Fibroblast of skin of scalp (primary cell): ENCODE measurements at places on chromosomes 7 and 10.
A peak's percentile ranks its signal among the peaks of the same experiment; 100 is the strongest.

- DNase-seq = peak; percentile 64
Measured at GRCh38 chr10:63464402-63465292, 1.1 kb downstream of the JMJD1C start.

DNA sequence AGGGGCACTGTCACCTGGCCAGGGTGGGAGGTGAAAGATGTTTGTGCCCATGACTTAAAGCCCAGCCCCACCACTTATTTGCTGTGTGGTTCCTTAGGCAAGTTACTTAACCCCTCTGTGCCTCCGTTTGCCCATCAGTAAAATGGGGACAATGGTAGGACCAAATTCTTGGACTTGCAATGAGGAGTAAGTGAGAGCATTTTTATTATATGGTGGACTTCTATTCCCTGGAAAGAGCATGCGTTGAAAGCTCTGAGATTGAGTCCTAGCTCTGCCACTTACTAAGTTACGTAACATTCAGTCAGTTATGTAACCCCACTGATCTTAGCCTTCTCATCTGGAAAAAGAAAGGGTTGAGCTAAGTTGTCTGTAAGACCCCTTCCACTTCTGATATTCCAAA lies 18.8 kb downstream of the VSIR start:
- DNase-seq = no peak

DNA sequence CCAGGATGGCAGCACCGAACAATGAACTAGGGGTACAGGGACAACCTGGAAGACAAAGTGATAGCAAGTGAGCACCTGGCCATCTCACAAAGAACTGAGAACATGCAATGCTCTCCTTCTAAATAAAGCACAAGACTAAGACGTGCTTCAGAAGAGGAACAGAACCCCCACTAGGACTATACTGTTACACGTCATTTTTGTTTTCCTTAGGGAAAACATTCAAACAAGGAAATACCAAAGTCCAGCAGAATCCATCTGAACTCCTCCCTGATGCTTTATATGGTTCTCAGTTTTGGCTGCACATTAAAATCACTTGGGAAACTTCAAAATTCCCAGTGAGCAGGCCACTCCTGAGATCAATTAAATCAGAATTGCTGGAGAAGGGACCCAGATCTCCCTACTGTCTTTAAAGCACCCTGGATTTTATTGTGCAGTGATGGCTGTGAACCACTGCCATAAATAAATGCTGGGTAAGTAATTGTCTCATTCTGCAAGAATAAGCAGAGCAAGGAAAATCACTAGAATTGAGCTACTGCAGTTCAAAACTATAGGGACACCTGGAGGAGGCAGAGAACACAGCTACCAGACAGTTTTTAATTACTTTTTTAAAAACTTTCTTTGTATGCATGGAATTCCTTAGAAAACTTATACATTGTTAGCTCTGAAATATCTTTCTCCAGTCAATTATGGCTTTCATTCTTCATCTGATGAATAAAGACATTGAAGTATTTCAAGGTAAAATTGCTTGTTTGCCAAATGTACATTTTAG lies 866.5 kb upstream of the GHITM start:
- DNase-seq = peak; percentile 65

GRCh38 chr10:132679640-132680039 lies 106.3 kb downstream of the NKX6-2 start:
- DNase-seq = no peak

DNA sequence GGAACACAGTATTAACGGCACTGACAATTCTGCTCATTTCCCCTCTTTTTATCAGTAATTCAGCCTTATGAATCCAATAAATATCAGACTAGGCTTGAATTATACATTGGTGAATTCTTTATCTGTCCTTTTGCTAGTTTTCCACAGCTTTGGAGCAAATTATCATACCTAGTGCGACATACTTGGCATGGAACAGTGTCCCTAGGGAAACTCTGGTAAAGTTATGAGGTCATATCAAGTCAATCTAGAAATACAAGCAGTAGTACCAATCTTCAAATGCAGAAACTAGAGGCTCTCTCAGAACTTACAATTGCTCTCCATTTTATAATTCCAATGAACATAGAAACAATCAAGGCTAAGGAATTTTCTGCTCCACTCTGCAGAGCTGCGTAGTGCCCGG lies 449.3 kb upstream of the NPVF start:
- DNase-seq = no peak

- DNase-seq = no peak
Measured at GRCh38 chr10:114492351-114493037, 88.2 kb upstream of the AFAP1L2 start.

GRCh38 chr10:108409306-108409705 lies 1244.8 kb upstream of the SORCS1 start:
- DNase-seq = no peak
